ENCODE measurements at places on chromosomes 5 and 9.

GRCh38 chr9:4415281-4415680 is 75.0 kb upstream of the SLC1A1 start:
- no peak for DNase-seq

DNA sequence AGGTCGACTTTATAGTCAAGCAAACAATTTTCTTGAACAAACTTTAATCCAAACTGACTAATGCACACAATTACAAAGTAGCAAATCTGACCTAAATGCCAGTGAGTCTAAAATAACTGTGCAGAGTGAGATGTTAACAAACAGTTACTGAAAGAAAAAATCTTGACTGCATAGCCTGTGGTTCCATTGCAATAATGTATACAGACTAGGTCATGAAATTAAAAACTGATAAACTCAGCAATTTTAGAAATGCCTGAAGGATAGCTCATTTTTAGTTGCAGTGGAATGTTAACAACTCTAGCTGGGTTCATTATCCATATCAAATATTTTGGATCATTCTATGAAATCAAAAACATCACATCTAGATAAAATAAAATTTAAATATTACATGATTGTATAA is 73.4 kb upstream of the CDH12 start:
- no peak for DNase-seq

GRCh38 chr9:78273761-78274160 is 23.2 kb upstream of the PSAT1 start:
- no peak for DNase-seq

DNA sequence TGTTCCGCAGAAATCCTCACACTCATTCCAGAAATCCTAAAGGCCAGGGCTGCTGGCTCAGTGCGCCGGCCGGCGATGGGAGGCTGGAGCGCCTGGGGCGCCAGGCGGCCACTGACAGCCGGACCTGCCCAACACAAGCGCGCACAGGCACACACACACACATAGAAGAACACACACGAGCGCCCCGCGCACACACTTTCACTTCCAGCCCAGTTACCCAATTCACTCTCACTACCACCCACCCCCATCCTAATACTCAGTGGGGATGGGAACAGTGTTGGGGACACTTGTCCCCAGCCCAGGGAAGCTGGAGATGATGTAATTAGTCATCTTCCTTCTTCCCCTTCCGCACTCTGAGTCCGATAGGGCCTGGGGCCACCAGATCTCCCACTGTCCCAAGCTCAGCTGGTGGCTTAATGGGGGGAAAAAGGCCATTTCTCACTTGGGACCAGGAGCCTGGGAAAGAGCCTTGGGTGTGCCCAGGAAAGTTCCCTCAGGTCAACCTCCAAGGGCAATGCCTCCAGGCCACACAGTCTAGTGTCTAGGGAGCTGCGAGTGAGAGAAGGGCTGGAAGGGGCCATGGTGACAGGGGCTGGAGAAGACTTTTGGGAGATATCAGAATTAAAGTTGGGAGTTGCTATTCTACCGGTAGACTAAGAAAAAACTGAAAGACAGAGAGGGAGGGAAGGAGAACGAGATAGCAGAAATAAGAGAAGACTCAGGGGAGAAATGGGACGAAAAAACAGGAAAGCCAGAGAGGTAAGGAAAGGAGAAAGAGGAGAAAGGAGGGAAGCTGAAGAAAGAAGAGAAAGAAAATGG is 1.7 kb downstream of the EBF1 start:
- no peak for DNase-seq

GRCh38 chr9:100364013-100364412 is 11.3 kb upstream of the TEX10 start:
- DNase-seq, result no peak

DNA sequence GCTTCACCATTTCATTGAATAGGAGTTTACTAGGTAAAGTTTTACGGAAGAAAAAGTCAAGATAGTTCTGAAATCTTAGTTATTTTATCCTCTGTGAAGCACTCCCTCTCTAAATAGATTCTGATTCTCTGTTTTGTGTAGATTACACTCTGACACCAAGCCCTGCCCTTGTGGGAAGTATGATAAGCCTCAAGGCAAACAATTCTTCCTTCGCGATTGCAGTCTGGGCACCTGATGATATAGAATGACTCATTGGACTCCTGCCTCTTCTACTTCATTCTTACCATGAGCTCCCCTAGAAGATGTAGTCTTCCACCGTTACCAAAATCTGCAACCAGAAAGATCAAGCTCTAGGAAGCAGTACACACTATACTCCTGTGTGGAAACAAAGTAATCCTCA is 626.9 kb upstream of the PTGER4 start:
- DNase-seq, result no peak

- DNase-seq, result no peak
These were observed 556.3 kb upstream of the RGMB start for GRCh38 chr5:98217138-98217537.

DNA sequence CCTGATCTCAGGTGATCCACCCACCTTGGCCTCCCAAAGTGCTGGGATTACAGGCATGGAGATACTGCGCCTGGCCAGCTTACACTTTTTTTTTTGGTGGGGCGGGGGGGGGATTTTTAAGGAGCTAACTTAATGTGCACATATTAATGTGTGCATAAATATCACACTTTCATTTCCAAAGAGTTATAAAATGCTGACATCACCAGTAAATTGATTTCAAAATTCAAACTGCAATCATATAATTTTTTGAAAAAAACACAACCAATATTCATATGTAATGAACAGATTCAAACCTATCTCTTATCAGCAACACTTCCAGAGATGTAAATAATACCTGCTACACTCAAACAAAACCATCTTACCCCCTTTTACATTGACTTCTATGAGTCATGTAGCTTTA is 1006.6 kb upstream of the DMAC1 start:
- DNase-seq, result no peak

DNA sequence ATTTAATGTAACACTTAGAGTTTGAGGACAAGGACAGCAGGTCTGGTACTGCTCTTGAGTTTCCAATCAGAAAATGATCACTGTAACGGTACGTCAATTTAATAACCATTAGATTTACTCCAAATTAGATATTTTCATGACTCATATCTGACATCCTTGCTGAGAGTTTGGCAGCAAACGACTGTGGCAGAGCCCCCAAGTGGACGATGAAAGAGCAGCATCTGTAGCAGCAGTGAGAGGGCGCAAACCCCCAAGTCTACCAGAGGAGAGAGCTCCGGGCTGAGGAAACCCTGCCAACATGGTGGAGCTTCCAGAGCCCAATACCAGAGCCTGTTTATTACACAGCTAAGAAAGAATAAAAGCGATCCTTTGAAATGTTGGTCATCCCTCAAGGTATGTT is 73.2 kb upstream of the EPB41L4A start:
- no peak for DNase-seq

DNA sequence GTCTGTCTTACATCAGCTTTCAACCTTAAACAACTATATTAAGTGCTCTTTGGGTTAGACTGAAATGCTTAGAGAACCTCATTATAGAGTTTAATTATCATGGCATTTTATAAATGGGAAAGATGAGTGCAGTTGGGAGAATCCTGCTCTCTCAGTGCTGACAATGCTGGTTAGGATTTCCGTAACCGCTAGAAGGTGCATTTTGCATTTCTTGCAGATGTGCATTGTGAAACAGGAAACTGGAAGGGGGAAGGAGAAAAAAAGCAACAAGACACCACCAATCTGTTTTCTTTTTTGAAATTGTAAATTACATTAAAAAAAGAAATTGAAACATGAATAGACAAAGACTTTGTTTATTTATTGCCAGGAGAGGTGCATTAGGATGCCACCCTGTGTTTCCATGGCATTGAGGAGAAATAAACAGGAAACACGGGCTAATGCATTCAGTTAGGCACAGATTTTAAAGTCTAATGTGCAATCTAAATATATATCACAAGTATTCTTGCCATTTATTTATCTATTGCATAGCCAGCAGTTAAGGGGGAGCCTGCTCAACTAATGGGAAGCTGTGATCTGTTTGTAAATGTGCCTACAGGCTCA is 478.9 kb downstream of the PSAT1 start:
- DNase-seq, result no peak

DNA sequence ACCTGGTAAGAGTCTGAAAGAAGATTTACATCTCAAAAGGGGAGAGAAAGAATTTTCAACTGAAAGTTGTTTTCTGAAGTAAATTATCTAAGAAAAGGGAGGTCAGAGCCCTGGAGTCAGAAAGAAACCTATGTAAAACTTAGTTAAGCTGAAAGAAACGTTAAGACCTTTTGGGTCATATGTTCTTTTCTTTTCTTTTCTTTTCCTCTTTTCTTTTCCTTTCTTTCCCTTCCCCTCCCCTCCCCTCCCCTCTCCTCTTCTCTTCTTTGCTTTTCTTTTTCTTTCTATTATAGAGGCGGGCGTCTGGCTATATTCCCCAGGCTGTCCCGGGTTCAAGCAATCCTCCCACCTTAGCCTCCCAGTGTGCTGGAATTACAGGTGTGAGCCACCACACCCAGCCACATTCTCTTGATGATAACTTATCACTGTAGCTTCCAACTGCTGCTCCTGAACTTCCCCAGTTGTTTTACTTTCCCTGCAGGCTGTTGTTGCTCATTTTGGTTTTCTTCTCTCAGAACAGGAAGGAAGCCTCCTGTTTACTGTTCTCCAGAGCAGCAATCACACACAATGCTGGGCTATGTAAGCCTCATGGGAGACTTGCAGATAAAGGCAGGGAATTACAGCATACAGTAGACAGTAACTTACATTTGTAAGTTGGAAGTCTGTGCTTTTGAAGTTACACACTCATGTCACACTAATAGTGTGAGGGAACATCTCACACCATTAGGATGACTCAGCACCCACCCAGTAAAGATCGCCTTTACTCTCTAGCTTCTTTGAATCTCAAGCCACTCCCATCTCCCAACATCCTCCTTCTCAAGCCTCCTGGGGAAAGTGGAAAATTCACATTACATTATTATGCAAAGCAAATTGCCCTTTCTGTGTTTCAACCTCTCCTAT is 2216.6 kb upstream of the WWC1 start:
- DNase-seq, result no peak

DNA sequence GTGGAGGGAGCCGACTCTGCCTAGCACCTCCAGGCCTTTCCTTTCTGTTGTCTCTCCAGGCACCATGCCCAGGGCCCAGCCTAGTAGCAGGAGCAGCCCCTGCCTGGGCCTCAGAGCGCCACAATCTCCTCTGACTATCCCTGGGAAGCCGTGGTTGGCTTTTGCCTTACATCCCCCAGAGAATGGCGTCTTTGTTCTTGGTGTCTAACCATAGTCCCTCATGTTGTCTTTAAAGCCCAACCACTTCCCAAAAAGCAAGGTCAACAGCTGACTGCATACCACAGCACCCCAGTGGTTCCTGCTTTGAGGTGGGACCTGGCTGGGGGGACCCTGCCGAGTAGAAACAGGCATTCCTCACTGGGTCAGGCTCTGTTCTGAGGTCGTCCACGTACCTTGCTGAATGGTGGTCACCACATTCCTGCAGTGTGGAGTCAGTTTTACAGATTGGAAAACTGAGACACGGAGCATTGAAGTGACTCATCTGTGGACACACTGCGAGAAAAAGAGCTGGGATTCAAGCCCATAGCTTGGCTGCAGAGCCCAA is 13.7 kb upstream of the CERCAM start:
- DNase-seq, result no peak

- DNase-seq, result no peak
These were observed 61.7 kb downstream of the SPEF2 start for GRCh38 chr5:35679357-35679756.

DNA sequence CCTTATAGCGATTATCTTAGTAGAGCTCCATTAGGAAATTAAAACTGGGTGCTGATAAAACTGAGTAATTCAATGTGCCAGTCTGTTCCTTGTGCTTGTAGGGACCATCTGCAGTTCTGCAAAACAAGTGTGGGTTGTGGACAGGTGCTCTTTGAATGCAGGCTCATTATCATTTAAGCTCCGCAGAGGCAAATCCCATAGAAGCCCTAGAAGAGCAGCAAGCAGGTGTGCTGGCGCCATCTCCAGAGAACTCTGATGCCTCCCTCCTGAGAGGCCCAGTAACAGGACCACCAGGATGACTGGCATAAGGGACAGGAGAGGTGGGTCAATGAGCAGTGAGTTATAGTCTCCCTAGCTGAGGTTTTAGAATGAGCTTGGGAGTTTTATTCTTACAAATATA is 1342.4 kb upstream of the DMAC1 start:
- no peak for DNase-seq

GRCh38 chr9:91131433-91131839 is 230.3 kb downstream of the AUH start:
- peak; percentile 25 for DNase-seq

DNA sequence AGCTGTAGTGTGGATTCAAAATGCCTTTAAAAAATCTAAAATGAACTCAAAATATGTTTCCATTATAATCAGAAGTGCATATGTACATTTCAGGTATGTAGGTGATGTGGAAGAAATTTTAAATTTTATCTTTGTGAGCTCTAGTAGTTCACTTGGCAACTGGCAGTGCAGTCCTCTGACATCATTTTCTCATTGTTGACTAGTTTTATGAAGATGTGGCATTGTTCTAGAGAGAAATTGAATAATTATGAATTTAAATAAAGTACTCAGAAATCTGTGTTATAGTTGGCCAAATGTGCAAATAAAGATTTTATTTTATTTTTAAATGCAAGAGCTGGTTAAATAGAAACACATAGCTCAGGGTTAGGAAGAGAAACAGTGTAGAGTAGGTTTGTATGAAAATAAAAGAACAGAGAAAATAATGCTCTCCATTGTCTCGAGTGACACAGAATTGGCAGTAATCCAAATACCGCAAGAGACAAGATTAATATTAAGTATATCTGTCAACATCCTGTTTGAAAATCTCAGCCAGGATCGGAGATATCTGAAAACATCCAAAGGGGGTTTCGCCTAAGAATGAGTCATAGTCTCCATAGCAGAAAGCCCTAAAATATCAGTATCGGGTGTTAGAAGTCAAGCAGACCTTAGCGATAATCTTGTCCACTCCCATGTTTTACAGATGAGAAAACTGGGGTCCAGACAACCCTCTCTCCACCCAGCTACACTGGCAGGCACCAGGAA is 189.4 kb downstream of the CCDC192 start:
- DNase-seq, result no peak

DNA sequence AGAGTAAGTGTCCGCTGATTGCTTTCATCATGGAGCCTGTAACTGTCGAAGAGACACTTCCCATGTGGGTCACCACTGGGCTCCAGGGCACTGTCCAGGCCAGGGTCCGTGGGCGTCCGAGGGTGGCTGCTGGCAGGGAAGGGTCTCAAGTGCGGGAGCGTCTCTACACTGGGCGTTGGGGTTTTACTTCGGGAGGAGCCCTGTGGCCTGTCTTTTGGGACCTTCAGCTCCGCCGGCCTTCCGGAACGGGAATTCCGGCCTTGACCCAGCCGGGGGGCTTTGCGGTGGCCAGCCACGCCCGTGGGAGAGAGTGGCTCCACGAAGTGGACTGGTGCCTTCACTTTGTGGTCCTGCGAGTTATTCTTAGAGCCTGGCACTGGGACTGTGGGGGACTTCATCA is 86.2 kb downstream of the CAMSAP1 start:
- DNase-seq, result no peak

GRCh38 chr5:149337736-149338135 is 7.6 kb upstream of the GRPEL2 start:
- no peak for DNase-seq

DNA sequence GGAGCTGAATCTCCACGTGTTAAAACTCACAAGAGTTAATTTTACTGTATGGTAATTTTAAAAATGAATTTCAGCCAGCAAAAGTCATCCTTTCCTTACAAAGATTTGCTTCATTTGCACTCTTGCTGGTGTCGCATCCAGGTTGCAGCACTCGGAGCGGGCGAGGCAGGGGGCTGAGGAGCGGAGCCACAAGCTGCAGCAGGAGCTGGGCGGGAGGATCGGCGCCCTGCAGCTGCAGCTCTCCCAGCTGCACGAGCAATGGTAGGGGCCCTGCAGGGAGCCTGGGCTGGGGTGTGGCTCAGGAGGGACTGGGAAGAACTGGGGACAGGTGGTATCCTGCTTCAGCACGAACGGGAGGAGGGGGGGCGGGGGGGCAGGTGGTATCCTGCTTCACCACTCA is 27.1 kb downstream of the HNRNPH1 start:
- DNase-seq, result no peak

All from stimulated activated CD8-positive, alpha-beta memory T cell treated with anti-CD3 and anti-CD28 coated beads, Interleukin-12 subunit alpha, Interleukin-12 subunit beta, amount 100 ng/mL, for 4 hours (primary cell).